ENCODE measurements at places on chromosomes 5 and 9.

DNA sequence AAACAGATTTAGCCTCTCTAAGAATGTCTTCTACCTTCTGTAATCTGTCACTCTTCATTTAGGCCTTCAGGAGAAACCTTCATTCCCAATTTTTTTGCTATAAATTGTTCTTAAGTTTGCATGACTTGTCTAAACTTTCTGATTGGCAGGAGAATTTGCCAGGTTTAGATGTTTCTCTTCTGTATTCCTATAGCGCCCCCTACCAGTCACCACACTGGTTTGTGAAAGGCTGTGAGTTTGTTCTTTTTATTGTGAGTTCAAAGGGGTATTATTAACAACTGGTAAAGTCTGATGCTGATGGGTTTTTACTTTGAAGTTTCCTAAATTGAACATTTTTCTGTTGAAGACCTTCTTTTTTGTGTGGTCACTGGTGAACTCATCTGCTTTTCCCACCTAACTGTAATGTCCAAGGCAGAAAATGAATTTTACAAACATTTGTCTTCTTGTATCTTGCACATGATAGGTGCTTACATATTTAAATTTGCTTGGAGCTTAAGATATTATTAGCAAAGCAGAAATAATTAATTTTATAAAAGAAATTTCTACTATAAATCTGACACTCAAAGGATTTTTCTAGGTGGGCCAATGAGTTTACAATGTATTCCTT lies 18.4 kb upstream of the F2RL2 start:
- no peak for DNase-seq

DNA sequence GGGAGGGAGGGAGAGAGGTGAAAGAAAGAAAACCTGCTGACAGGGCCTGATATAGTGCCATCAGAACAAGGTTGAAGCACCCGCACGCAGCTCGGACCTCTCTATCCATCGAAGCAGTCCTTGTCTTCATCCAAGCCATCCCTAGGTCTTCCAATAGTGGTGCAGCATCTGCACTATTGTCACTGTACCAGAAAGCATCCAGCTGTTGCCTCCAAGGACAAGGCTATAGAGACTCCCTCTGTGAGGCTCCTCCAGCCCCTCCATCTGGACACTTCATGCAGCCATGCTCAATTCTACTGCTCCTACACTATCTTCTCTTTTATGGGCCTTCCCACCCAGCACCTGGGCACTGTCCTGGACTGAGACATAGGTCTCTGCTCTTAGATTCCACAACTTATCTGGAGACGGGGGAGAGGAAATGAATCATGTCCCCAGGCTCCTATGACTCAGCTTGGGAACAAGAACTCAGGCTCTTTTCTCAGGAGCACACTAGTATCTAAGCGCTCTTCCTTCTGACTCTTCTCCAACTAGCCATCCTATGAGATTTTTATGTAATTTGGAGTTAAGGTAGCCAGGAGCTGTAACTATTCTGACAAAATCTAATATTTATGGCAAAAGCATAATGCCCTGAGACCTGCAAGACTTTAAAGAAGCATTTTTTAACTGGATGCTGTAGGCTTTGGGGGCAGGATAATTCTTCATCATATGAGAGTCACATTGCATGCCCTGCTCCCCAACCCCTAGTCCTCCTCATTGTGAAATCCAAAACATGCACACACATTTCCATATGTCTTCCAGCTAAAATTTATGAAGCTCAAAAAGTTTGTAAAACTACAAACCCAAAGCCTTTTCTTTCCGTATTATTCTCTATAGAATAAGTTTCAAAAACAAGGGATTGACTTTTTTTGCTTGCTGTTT lies 446.8 kb downstream of the CCDC171 start:
- DNase-seq, result no peak

- no peak for DNase-seq
These were observed 100.6 kb downstream of the ARHGAP26 start for GRCh38 chr5:142870532-142871362.

- DNase-seq, result no peak
These were observed 294.3 kb downstream of the TAF11L14 start for GRCh38 chr5:17928581-17928981.

DNA sequence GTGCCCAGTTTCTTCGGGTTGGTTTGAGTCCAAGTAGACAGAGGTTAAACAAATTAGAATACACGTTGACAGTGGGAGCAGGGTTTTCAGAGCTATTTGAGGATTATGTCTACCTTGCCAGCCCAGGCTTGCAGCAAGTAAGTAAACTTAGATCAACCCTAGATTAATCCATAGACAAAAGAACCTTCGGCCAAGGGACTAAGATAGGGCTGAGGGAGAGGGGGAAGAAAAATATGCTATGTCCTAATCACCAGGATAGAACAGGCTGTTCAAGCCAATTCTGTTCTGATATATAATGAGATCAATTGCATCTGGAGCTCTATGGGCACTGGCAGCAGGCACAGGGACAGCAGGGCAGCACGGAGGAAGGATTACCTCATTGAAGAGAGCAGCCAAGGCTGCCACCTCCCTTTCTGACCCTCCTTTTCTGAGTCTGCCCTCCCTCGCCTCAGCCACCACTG lies 377.7 kb downstream of the PIK3R1 start:
- DNase-seq, result no peak

- DNase-seq, result no peak
These were observed 141.6 kb downstream of the GHR start for GRCh38 chr5:42564689-42565356.

DNA sequence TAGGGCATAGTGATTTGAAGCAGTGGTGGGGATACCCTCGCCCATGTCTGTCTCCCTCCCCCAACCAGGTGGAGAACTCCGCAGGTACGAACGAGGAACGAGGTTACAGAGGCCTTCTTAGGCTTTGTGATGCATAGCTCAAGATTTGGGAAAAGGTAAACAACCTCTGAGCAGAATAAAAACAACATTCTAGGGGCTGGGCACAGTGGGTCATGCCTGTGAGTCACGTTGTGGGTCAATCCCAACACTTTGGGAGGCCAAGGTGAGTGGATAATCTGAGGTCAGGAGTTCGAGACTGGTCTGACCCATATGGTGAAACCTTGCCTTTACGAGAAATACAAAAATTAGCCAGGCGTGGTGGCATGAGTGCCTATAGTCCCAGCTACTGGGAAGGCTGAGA lies 3.6 kb upstream of the LCP2 start:
- no peak for DNase-seq

DNA sequence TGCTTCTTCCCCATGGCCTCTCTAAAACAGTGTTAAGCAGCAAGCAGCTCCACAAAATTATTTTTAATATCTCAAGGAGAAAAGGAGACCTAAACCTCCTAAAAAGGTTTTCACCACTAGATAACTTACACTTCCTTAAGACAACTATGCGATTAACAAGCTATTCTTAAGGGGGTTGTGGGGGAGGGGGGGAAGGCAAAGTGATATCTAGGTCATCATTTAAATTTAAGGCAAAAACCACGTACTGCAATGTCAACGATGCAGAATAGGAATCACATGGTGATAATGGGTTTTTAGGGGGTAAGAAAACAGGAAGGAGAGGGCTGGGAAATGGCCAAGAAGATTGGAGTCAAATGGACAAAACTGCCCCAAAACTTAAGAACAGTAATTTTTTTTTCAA lies 32.6 kb downstream of the CSNK1A1 start:
- no peak for DNase-seq

DNA sequence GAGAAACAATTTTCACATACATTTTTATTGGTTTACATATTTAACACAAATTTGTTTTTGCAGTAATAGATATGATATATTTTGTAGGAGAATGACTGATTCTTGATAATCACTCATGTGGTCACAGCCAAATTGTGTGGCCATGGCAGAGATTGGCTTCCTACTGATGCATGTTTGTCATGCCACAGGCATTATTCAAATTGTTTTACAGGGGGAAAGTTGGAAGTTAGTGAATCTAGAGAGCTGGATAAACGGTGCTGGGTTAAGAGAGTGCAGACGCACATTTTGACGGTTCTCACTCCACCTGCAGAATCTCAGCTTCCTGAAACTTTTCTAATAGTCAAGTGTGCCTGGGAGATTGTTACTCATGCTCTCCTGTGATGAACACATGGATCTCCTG lies 91.1 kb upstream of the FBN2 start:
- no peak for DNase-seq

GRCh38 chr5:166251786-166252185 lies 2039.7 kb upstream of the WWC1 start:
- no peak for DNase-seq

- no peak for DNase-seq
These were observed 779 bp downstream of the FAM13B start for GRCh38 chr5:138032028-138032571.

DNA sequence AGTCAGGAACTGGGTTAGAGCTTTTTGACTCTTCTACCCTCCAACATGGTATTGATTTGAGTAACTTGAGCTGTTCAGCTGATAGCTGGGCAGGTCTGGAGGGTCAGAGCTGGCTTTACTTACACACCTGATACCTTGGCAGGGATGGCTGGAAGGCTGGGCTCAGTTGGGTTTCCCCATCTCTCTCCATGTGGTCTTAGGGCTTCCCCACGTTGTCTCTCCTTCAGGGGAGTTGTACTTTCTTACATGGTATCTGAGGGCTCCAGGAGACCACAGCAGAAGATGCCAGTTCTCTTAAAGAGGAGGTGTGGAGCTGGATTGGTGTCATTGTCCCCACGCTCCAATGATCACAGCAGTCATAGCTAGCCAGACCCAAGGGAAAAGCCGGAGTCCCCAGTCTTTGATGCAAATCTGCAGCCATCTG lies 25.6 kb downstream of the ISOC1 start:
- no peak for DNase-seq

- DNase-seq, result no peak
These were observed 254.2 kb downstream of the SAXO1 start for GRCh38 chr9:18778846-18779245.

DNA sequence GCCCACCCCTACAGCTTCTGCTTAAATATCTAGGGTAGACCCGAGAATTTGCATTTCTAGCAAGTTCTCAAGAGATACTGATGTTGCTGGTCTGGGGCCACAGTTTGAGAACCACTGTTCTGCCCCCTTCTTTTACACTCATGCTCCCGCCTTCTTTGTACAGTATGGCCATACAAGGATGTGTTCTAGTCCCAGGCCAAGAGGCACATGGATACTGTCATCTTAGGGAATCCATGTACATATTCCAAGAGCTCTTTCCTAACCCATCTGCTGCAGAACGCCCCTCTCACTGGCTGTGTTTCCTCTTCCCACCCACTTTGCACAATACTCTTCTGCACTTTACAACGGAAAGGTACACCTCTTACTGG lies 44.4 kb downstream of the FGF18 start:
- no peak for DNase-seq

DNA sequence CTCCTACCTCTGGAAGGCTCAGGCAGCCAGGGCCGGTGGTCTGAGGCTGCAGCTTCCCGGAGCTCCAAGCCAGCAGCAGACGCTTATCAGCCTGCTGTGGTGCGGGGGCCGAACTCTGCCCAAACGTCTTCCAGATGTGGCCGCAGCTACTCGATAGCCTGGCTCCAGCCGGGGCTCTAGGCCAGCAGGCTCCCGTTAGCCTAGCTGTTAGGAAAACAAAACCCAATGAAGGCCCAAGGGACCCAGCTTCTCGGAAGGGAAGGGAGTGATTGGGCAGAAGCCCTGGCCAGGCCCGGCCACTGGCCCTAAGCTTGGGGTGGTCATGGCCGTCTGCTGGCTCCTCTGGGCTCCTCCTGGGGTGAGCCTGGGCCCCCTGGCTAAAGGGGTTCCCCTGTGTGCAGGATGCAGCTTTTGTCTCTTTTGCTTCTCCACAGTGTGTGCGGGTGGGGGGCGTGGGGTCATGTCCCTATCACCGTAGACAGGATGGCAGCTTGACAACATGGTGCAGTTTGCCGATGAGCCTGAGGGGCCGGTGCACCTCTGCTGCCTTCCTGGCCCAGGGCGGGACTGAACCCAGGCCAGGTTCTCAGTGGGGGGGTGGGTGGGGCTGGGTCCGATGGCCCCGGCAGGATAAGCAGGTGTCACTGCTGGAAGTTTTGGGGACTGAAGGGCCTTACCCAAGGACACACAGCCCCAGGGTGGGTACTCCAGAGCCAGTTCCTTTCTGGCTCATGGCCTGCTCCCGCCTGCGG lies 18.7 kb downstream of the MYMK start:
- no peak for DNase-seq

DNA sequence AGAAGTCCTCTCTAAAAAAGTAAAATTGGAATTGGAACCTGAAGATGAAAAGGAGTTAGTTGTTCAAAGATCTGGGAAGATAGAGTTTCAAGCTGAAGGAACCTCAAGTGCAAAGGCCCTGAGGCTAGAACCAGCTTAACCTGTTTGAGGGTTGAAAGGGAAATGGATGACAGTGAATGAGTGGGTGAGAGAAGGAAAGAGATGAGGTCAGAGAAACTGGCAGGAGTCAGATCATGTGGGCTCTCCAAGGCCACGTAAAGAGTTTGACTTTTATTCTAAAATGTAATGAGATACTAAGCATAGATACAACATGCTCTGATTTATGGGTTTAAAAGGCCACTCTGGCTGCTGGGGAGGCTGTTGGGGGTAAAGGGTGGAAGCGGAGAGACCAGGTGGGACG lies 2.5 kb upstream of the RAD23B start:
- DNase-seq, result no peak

DNA sequence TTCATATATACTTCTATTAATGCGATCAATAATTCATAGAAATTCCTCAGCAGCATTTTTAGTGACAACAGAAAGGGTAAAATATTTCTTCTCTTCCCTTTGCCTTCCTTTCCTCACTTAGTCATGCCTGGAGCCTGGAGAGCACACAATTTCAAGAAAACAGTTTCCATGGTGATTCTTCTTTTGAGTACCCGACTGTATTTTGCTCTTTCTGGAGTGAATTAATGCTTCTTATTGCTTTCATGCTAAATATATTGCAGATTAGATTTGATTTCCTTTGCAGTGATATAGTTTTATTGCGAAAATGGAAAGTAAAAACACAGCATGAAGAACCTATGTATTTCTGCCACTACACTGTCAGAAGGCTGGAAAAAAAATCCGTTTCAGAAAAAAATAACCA lies 153.5 kb downstream of the PPP2R2B start:
- no peak for DNase-seq

DNA sequence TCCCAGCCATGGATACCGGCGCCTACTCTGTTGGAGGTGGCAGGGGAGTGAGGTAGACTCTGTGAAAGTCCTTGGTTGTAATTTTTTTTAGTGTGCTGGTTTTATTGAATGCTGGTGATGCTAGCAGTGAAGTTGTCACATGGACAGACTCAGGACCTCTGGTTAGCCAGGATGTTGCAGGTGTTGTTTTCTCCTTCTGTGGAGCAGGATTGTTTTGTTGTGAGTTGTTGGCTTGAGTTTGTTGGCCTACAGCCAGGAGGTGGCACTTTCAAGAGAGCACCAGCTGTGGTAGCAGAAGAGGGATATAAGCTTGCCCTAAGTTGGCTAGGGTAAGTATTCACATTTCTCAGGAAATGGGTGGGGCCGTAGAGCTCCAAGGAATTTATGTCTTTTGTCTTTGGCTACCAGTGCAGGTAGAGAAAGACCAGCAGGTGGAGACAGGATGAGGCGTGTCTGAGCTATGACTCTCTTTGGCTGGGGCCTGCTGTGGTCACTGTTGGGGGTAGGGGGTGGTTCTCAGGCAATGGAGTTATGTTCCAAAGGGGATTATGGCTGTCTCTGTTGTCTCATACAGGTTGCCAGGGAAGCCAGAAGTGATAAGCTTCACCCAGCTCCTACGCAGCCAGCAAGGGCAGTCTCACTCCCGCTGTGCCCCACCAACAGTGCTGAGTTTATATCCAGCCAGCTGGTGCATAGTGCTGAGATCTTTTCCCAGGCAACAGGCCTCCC lies 248.7 kb downstream of the TAF11L14 start:
- DNase-seq, result peak; percentile 19
